ENCODE measurements at places on chromosomes 6 and 20. TPM values are rescaled to one million over a fixed set of nuclear protein-coding genes. Genes with fewer than 3 reads are reported as not detected.

Gene SIRPD
- not detected for total RNA-seq

Gene SLC25A27
- 42.2 TPM for total RNA-seq

Gene HSD17B8
- total RNA-seq: 33.9 TPM

Gene SLC17A3
- not detected for total RNA-seq

Gene ADAM33
- 226 TPM for total RNA-seq

Gene SALL4
- 0.66 TPM for total RNA-seq

Gene ARHGAP40
- total RNA-seq: not detected

Gene COL9A3
- total RNA-seq: 63.6 TPM

Gene CAGE1
- total RNA-seq: not detected

Gene NQO2
- total RNA-seq: 18.8 TPM

Gene DLK2
- not detected for total RNA-seq

Gene CCDC28A
- 10.8 TPM for total RNA-seq

Gene CDK19
- total RNA-seq: 20.4 TPM

Gene SLC4A11
- total RNA-seq: 0.78 TPM

Gene RAD21L1
- not detected for total RNA-seq

Gene MUC22
- not detected for total RNA-seq

Gene FAM83B
- total RNA-seq: not detected

Gene RHAG
- 2.7 TPM for total RNA-seq

Gene TSBP1
- total RNA-seq: not detected

Gene CRISP3
- total RNA-seq: not detected

Gene FAM184A
- 11.2 TPM for total RNA-seq
